ENCODE measurements at places on chromosomes 5 and 9.

- no peak for DNase-seq
These were observed 751.1 kb downstream of the TLR4 start for GRCh38 chr9:118455259-118455658.

- no peak for DNase-seq
These were observed 7.1 kb upstream of the AFAP1L1 start for GRCh38 chr5:149264439-149265067.

DNA sequence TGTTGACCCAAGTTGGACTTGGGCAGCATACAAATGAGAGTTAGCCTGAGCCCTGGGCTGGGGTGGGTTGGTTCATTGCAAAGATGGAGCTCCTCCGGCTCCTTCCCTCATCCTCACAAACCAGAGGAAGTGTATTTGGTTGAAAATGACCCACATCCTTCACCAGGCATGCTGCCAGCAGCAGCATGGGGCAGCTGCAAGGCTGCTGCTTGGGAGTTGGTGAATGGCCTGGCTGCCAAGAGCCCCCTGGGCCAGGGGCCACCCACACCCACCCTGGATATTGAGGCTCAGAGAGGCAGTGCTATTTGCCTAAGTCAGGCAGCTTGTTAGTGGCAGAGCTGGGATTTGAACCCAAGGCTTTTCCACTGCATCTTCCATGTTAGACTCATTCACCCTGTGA, 29.5 kb downstream of the PPARGC1B start:
- no peak for DNase-seq

- no peak for DNase-seq
These were observed 224.8 kb downstream of the MEF2C start for GRCh38 chr5:88657906-88658775.

DNA sequence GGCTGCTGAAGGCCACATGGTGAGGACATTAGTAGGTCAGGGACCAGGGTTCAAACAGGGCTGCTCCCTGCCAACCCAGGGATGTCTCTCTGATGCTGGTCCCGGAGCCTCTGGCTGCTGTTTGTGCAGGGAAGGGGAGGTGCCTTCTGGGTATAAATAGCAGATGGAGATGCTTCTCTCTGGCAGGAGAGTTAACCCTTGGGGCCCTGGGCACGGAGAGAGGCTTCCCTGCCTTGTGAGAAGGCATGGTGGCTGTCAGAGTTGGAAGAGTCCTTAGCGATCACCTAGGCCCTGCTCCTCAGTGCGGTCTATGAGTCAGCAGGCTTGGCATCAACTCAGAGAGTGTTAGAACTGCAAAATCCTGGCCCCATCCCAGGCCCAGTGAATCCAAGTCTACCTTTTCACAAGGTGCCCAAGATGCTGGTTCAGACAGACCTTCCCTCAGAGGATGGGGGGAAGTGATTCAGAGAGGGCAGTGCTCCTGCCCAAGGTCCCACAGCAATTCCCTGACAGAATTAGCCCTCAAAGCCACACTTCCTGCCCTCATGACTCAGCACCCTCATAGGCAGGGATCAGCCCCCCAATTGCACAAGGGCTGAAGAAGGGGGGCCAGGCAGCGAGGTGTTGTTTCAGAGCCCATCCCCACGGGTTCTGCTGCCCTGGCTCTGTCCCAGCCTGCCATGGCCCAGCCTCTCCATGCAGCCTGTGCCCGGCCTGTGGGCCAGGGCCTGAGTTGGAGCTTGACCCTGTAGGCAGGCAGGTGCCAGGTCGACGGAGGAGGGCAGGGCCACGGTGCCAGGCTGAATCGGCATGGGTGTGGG, 25.6 kb downstream of the CAMK2A start:
- DNase-seq, result no peak

DNA sequence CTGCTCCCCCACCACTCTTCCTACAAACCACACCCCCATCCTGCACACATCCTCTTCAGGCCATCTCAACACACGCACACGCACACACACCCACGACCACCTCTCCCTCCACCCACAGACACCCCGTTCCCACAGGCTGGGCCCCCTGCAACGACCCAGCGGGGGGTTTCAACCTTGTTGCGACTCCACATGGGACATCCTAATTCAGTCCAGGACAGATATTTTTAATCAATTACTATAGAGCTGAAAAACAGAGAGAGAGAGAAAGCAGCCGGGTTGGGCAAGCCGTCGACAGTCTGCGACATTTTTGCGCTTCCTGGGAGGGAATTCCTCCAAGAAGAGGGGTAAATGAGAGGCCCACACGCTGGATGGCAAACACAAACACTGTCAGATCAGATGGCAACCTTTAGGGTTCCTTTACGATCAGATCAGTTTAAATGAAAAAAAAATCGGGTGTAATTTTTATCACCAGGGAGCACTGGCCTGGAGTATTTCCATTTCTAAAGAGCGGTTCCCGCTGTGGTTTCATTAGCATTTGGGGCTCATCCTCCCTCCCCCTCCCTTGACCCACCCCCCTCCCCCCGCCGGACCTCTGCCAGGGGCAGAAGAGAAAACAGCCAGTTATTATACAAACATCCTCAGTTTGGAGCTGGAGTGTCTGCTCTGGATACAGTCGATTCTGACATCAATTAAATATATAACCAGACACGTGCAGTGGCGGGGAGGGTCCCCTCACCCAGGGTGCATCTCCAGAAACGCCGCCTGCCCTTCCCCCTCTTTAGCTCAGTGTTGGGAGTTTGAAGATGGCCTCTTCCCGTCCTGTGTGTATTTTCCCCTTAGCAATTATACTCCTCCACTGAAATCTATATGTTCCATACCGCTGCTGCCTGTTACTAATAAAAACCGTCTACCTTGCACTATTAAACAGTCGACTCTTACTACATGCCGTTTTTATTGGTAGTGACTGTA, 2.3 kb upstream of the IRX2 start:
- DNase-seq, result no peak

GRCh38 chr5:43581398-43581797, 21.6 kb upstream of the NNT start:
- DNase-seq, result no peak

GRCh38 chr9:119114681-119115080, 254.6 kb downstream of the BRINP1 start:
- DNase-seq, result no peak
